Activated T-helper 9 cell treated with anti-CD3 and anti-CD28 coated beads, Interleukin-2, amount 50 U/mL, for 16 hours (primary cell): ENCODE measurements at places on chromosomes 2 and 18.

GRCh38 chr2:53672881-53673522, 94.6 kb upstream of the CHAC2 start:
- DNase-seq, result no peak

DNA sequence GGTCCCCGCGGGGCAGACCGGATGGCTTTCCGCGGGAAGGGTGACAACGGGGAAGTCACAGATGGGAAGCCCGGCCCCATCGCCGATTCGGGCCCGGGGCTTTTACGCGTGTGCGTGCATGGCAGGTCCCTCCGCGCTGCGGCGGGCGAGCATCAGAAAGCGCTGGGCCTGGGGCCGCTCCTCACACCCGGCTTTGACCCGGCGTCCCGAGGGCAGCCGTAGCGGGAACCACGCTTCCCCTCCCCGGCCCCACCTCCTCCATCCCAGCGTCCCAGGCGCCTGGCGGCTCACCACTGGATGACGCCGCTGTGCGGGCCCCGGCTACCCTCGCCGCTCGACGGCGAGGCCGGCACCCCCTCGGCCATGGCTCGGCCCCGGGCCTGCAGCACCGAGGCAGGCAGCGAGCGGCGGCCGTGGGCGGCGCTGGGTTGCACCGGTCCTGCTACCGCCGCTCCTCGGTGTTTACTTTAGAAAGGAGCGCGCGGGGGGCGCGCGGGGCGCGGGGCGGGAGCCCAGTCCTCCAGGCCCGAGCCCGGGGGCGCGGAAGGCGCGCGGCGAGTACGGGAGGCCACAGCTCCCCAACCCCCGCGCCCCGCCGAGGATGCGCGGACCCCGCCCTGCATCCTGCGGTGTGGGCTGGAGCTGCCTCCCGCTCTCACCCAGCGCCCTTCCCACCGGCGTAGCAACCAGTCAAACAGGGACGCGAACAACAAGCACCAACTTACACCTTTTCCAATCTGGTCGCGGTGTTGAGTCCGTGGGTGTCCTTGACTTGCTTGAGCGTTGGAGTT, 806 bp downstream of the RFX8 start:
- DNase-seq, result peak; percentile 15

- DNase-seq, result no peak
These were observed 59.0 kb downstream of the PDK1 start for GRCh38 chr2:172614932-172615331.

GRCh38 chr2:149002378-149002890, 36.1 kb upstream of the LYPD6B start:
- DNase-seq, result no peak

GRCh38 chr2:66601624-66602023, 166.7 kb downstream of the MEIS1 start:
- DNase-seq, result no peak

- no peak for DNase-seq
These were observed 101.9 kb upstream of the RAB12 start for GRCh38 chr18:8507361-8507760.

DNA sequence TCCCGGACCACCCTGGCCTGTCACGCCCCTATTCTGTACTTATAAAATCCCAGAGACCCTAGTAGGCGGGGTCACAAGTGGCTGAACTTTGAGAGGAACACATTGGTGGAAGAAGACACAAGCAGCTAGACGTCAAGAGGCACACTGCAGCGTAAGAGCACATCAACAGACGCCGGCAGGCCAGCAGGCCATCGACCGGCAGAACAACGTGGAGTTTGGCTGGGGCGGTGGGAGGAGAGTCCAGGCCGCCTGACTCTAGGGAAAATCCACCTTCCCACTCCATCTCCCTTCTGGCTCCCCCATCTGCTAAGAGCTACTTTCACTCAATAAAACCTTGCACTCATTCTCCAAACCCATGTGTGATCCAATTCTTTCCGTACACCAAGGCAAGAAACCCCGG, 601.8 kb upstream of the CDH2 start:
- no peak for DNase-seq

DNA sequence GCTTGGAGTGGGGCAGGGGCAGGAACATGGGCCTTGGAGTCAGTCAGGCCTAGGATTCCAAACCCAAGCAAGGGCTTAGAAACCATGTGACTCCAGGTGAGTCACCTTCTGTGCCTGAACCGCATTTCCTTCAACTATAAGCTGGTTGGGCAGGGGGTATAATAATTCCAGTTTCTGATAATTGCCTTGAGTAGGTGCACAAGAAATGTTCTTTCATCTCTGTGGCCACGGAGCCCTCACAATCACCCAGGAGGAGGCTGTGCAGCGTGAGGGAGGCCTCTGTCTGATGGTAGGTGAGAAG, 112.1 kb upstream of the HAAO start:
- no peak for DNase-seq

- no peak for DNase-seq
These were observed 137.0 kb downstream of the BCL11A start for GRCh38 chr2:60416221-60417008.

GRCh38 chr2:204604061-204604460, 58.8 kb downstream of the PARD3B start:
- DNase-seq, result no peak

- no peak for DNase-seq
These were observed 27.7 kb downstream of the NFATC1 start for GRCh38 chr18:79423211-79424007.

DNA sequence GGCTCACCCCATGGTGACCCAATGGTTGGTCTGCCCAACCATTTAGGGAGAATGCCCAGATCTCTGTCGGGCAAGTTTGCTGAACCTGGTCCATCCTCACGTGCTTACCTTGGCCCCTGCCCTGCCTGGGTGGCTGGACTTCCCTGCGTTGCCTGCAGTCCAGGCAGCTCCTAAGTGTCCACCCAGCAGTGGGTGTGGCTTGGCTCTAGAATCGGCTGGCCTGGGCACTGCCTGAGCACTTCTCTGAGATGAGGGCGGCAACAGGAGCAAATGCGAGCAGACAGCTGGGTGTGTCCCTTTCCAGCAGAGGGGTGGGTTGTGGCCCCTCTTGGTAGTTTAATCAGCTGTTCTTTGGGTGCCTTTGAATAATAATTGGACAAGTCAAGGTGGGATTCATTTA, 11.3 kb downstream of the PCARE start:
- no peak for DNase-seq

DNA sequence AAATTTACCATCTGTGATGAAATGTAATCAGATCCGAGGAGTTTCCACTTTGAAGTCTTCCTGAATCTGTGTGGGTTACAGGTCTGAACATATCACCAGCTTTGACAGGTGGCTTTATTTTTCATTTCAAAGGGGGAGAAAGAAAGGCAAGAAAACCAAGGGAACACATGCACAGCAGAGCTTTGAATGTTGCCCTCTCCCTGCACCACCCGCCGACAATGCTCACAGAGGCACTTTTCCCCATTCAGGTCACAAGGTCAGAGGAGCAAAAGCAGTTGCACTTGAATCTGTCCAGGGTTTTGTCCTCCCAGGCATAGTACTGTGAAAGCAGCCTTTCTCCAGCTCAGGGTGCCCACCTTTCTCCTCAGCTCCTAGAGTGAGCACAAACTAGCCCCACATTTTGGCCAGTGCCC, 130.2 kb downstream of the OSR1 start:
- DNase-seq, result no peak

- no peak for DNase-seq
These were observed 616.7 kb upstream of the REG3G start for GRCh38 chr2:78408795-78409118.

- no peak for DNase-seq
These were observed 2126.9 kb upstream of the CELF4 start for GRCh38 chr18:39692367-39693015.

- no peak for DNase-seq
These were observed 1162.0 kb upstream of the SLC39A10 start for GRCh38 chr2:194495046-194495445.

- peak; percentile 71 for DNase-seq
These were observed at the start of gene INPP4A for GRCh38 chr2:98444436-98445176. INPP4A (plus strand) TSS chr2:98444858; CDS start chr2:98520049, 75,191 bp downstream.

DNA sequence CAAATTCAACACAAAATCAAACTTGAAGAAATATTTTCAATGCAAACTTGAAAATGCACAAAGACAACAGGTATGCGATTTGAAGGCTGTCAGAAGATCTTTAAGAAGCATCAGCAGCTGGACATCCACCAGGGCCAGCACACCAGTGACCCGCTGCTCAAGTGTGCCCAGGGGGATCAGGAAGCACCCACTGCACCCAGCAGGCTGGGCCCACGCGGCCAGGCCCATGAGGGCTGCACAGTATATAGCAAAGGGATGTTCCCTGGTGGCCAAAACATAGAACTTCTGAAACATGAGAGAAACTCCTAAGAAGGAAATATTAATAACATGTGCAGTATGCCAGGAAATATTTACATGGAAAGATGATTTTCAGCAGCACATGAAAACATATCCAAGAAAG, 25.0 kb downstream of the WDFY1 start:
- DNase-seq, result no peak
